ENCODE measurements at places on chromosomes 13 and 19. TPM values are rescaled to one million over a fixed set of nuclear protein-coding genes. Genes with fewer than 3 reads are reported as not detected.

GMIP gene
- 11.1 TPM for total RNA-seq

DNA sequence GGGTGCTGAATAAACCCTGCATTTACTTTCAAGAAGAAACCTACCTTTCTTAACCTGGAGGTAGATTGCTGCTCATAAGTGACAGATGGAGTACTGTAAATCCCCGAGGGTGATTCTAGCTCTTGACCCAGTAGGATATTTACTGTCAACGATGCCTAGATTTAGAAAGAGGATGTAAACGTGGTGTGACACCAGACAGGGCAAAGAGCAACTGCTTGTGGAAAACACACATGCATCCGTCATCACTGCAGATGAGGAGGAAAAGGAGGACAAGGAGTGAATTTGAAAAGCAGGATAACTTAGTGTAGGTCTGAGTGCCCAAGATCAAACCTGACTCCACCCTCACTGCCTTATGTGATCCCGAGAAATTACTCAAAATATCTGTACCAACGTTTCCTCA is 9.8 kb upstream of the CLN5 start:
- no peak for DNase-seq

- DNase-seq, result no peak
These were observed 113.7 kb upstream of the ZNF507 start for GRCh38 chr19:32231691-32232090.

DNA sequence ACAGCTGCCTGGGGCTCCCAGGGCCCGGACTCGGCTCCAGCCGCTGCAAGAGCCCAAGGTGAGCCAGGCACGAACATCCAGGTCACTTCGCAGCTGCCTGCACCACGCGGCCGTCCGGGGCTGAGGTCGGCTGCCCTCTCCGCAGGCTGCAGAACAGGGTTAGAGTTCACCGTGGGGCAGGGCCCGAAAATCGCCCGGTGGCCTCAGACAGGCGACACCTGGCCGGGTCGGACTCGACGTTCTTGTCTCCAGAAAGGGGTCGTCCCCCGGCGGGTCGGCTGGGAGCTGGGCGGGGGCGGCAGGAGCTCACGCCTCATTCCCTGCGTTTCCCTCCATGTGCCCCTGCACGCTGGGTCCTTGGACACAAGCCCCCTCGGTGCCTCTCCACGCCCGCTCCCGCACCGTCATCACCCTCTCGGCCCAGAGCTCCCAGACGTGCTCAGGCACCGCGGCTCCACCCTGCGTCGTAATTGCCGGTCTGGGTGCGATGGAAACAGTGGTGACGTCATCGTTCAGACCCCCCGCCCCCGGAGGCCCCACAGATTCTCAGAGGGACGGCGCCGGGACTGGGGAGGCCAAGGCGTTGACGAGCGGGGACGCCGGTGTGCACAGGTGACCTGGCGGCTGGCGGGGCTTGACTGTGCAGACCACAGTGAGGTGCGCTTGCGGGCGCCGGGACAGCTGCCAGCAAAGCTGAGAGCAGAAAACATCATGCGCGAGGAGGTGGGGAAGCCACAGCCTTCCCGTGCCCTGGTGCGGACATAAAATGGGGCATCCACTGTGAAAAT is 4.0 kb upstream of the GRIN3B start:
- peak; percentile 19 for DNase-seq

DNA sequence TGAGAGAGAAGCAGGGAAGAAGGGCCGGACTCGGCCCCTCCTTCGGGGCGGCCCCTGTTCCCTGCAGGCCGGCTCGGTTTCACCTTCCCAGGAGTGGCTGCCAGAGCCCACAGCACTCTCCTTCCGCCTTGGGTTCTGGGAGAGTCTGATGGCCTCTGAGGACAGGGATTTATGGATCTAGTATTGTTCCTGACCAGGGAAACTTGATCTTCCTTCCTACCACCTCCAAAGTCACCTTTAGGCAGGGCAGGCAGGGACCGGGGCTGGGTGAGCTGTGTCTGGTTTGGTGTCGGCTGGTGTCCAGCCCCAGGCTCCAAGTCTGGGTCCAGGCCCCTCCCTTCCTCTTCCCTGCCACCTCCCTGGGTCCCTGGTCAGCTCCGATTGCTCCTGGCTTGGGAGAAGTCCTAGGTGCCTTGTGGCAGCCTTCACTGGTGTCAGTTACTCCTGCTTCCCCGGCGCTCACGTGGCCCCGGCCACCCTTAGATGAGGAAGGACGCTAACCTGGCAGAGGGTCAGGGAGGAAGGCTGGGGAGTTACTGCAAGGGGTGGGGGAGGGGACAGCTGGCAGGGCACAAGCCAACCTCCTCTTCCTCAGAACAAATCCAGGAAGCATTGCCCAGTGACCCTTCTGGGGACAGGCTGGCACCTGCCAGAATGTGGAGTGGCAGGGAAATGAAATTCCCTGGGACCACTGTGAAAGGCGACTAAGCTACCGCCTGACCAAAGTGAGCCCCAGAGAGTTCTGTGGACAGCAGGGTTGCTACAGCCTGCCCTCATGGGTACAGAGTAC is 18.8 kb downstream of the RFX1 start:
- no peak for DNase-seq

DNA sequence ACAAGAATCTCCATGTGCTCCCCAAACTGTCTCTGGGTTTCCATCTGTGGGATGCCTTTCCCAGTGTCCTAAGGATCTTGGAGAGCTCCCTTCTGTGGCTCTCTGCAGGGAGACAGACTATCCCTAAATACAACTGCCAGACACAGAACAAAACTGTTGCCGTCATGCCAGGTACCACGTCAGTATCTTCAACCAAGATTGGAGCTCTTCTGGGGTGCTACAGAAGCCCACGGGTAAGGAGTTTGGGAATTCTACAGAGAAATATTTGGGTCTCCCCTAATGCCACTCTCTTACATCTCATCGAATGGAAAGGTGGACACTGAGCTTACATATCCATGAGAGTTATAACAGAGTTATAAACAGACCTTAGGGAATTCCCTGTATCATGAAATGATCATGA is 4.9 kb upstream of the MBD3L3 start:
- DNase-seq, result no peak

DNA sequence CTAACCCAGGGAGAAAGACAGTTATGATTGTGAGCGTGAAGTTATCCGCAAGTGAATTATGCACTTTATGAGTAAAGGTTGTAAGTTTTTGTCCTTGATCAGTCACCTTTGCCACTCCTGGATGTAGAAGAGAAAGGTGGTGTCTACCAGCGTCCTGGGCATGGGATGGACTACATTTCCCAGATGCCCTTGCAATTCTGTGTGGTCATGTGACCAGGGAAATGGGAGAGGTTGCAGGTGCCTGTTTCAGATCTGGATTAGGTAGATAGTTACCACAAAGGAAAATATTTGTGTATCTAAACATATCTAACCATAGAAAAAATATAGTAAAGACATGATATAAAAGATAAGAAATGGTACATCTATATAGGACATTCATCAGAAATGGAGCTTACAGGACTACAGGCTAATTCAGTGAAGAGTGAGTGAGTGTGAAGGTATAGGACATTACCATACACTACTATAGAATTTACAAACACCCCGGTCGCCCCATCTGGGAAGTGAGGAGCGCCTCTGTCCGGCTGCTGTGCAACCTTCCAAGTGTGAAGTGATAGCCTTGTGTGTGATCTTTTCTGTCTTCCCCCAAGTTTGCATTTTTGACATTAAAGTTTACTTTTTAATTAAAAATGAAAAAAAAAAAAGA is 51.6 kb upstream of the CACNA1A start:
- peak; percentile 44 for DNase-seq

RNF17 gene
- total RNA-seq, result not detected

PRMT1 gene
- total RNA-seq, result 625 TPM

NPAS1 gene
- 1.6 TPM for total RNA-seq

DNA sequence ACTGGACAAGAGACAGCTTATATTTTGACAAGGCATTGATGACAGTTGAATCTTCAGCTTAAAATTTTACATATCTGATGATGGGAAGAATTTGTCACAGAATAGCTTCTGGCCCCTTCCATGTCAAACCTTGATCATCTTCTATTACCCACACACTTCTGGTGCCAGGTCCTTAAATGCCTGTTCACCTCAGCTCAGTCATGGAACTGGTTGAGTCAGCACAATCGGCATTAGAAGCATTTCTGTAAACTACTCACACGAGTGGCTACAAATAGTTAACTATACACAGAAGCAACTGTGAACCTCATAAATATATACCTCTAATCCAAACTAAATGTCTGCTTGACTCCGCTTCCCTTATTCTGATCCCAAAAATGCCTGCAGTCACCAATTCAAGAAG is 161.2 kb downstream of the FOXO1 start:
- peak; percentile 7 for DNase-seq

DNA sequence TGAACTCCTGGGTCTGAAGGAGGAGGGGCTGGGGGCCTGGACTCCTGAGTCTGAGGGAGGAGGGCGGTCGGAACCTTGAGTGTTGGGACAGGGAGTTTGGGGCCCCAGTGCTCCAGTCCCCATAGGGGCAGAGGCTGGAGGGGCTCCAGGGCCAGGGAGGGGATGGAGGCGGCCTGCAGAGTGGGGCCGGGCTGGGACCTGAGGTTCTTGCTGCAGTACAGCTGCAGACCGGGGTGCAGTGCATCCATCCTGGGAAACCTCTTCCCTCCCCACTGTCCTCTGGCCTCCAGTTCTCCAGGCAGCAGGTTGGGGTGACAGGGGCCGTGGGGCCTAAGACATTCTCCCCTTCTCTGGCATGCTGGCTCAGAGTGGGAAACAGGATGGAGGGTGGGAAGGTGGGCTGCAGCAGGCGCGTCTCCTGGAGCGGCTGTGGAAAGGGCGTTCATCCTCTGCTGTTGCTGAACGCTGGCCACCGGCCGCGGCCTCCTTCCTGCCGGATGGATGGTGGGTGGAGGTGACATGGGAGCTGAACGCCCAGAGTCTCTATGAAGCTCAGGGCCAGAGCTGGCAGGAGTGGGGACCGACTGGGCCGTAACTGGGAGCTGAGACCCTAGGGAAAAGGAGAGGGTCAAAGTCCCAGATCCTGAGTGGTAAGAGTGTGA is 1.6 kb downstream of the BRSK1 start:
- no peak for DNase-seq

- no peak for DNase-seq
These were observed 6.5 kb downstream of the FGF22 start for GRCh38 chr19:645912-646778.

FBXO27 gene
- total RNA-seq, result 7.1 TPM

DNA sequence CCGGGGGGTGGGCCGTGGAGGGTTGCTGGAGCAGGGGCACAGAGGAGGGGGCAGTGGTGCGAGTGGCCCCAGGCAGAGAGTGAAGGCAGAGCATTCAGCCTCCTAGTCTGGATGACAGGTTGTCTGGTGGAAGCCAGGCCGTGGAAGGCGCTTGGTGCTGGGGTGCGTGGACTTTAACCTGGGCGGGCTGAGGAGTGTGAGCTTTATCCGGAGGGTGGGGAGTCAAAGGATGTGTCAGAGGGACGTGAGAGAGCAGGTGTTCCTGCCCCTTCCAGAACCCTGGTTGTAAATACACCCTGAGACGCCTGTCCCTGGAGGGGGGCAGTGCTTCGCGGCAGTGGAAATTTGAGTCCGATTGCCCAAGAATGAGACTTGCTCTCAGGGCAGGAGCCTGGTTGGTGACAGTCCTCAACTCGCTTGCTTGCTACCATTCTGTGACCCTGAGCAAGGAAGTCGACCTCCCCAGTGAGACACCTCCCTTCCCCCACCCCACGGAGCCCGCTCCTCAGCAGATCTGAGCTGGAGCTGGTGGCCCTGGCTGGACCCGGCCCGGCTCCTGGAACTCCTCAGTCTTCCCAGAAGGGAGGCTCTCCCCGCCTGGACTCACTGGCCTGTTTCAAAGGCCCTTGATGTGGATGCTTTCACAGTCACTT is 2.3 kb downstream of the SPPL2B start:
- DNase-seq, result no peak

- DNase-seq, result no peak
These were observed 187.9 kb downstream of the TBC1D4 start for GRCh38 chr13:75294110-75294509.

MYO16 gene
- not detected for total RNA-seq

DNA sequence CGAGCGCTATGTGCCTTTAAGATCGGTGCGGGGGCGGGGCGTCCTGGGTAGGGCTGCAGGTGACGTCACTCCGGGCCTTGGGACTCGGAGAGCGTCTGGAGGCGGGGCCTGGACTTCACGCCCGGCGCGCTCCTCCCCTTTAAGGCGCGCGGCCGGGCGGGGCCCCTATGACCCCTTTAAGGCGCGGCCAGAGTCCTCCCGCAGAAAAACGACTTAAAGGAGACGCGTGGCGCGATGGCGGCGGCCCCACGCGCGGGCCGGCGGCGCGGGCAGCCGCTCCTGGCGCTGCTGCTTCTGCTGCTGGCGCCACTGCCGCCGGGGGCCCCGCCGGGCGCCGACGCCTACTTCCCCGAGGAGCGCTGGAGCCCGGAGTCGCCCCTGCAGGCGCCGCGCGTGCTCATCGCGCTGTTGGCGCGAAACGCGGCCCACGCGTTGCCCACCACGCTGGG is at the start of gene COLGALT1:
Gene COLGALT1 (plus strand): TSS at position 170 of the 449 bp plus-strand sequence. CDS start 65 bp downstream, at position 235.
- DNase-seq, result peak; percentile 96

- peak; percentile 51 for DNase-seq
These were observed 10.7 kb downstream of the DPRX start for GRCh38 chr19:53642381-53643099.

DNA sequence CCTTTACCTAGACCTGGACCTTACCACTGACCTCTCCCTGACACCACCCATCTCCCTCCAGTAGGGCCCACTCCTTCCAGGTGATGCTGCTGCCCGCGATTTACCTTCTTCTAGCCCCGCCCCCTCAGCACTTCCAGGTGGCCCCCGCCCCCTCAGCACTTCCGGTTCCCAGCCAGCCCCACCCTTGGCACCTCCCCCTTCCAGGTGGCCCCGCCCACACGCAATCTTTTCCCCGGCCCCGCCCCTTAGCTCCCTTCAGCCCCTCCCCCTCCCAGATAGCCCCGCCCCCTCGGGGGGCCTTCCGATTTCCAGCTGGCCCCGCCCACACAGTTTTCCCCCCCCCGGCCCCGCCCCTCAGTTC is 586 bp downstream of the LIG1 start:
- DNase-seq, result peak; percentile 66

GRCh38 chr13:43934273-43934672 is 54.6 kb downstream of the LACC1 start:
- DNase-seq, result peak; percentile 46

GRCh38 chr13:105567951-105568525 is 967.4 kb downstream of the EFNB2 start:
- no peak for DNase-seq

CYP4F12 gene
- not detected for total RNA-seq

DNA sequence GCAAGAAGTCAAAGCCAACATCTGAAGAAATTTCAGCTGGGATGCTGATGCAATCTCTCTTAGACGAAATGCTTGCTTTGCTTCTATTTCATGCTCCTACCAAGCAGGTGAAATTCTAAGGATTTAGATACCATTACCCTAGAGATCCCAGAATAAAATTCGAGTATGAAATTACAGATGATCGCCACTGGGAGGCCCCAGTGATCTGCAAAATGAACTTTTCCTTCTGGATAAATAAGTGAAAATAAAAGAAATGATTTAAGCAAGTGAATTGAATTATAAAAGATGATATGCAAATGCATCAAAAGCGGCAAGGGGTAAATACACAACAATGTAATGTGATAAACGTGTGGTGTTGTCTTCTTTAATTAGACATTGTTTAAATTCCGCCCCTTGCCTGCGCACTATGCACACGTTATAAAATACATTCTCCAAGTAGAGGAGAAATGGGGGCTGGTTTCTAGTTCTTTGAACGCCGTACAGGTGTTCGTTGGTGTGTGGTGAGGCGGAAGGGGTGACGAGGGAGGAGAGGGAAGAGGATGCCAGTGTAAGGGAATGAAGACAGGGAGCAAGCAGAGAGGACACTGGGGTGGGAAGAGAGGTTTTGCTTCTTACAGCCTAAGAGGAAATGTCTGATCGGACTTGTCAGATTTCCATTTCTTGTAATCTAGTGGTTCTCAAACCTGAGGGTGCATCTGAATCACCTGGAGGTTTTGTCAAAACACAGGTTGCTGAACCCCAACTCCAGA is 58.0 kb downstream of the ERCC5 start:
- peak; percentile 56 for DNase-seq

GRCh38 chr19:5447700-5448311 is 7.4 kb upstream of the ZNRF4 start:
- DNase-seq, result no peak

All from PC-3 (cell line).